ENCODE measurements at places on chromosomes 3 and 15.
A peak's percentile ranks its signal among the peaks of the same experiment; 100 is the strongest.

- DNase-seq: no peak
Measured at GRCh38 chr15:73028031-73028430, 24.2 kb upstream of the NEO1 start.

- DNase-seq: no peak
Measured at GRCh38 chr3:168093229-168093628, 2.5 kb downstream of the GOLIM4 start.

DNA sequence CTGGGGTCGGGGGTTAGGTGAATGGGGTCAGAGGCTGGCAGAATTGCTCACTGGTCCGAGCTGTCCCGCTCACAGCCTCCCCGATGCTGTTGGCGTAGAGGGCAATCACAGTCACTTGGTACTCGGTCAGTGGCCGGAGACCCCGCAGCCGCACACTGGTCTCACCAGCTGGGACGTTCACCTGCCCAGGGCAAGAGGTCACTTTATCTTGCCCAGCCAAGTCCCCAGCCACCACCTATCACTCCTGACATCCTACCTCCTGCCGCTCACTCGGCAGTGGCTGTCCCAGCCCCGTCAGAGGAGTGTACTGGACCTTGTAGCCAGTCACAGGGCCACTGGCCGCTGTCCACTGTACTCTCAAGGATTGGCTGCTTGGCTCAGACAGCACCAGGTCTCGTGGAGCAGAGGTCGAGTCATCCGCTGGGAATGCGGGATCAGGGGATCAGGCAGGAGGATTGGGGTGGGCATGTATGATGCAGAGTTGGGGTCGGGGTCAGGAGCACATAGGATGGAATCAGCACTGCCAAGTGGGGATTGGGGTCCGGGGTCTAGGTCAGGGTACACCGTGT, 2.5 kb downstream of the COL7A1 start:
- no peak for DNase-seq

- DNase-seq: no peak
Measured at GRCh38 chr15:73515527-73515926, 72.6 kb downstream of the REC114 start.

DNA sequence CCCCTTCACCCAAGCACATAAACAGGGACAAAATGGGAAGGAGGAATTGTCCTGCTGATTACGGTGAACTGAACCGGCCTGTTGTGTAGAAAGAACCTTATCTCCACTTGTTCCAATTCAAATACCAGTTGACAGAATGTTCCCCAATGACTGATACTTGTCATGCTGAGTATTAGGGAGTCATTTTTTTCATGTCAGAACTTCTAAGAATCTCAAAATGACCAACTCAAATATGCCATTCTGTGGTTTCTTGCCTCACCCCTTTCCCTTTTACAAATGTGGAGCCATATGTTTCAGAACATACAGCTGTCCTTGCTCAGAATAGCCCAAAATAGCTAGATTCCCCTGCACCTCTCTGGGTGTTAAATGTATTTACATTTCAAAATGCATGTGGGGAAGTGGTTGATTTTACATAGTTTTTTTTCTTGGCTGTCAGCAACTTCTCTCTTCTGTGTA, 405.9 kb upstream of the TBL1XR1 start:
- DNase-seq: no peak

DNA sequence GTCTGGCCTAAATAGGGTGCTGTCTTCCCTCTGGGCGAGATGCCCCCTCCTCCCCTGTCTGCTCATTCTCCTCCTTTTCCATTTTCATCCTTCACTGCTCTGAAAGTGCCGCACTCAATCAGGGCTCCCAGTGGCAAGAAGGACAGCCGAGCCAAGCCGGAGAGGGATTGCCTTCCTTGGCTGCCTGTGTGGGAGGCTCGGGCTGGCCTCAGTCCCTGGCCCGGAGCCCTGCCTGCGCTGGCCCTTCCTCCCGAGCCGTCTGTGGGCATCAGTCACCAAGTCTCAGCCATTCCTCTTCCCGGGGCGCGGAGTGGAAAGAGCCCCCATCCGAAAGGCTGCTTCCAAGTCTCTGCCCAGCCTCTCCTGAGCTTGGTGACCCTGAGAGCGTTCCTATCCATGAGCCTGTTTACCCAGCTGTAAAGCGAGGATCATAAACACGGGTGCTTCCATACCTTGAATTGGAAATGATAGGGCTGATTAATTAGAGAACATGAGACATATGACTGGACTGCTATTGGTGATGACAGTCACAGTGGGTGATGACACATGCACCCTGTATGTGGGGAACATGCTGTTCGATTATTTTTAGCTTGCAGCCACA, 59.1 kb upstream of the TLE3 start:
- DNase-seq: no peak

GRCh38 chr15:31300208-31300661, 26.4 kb upstream of the KLF13 start:
- no peak for DNase-seq

DNA sequence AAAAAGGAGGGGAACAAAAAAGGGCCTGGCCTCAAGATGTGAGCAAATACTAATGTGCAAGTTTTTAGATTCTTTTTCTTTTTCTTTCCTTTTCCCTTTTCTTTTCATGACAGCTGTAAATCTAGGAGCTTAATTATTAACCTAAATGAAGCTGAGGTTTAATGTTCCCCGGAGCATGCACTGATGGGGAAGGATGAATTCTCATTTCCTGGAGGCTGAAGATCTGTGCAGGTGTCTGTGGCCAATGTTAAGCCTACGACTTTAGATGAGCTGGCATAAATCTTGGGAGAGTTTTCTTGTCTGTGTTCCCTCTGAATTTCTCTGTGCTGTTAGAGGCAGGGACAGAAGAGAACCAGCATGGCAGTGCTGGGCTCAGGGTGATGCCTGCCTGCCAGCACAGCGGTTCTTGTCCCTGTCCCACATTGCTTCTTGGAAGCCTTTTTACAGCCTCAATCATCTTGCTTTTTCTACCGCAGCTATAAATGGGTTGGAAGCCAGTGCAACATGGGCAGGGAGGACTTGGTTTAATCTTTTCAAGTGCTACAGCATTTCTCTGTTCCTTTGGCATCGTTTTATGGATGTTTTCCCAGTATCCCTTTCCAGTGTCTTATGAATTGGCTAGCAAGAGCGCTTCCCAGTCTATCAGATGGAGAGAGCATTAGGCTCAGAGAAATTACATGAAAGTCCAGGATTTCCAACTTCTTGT, 119.1 kb downstream of the ATG7 start:
- no peak for DNase-seq

- DNase-seq: no peak
Measured at GRCh38 chr3:130488288-130488687, 28.7 kb upstream of the COL6A6 start.

DNA sequence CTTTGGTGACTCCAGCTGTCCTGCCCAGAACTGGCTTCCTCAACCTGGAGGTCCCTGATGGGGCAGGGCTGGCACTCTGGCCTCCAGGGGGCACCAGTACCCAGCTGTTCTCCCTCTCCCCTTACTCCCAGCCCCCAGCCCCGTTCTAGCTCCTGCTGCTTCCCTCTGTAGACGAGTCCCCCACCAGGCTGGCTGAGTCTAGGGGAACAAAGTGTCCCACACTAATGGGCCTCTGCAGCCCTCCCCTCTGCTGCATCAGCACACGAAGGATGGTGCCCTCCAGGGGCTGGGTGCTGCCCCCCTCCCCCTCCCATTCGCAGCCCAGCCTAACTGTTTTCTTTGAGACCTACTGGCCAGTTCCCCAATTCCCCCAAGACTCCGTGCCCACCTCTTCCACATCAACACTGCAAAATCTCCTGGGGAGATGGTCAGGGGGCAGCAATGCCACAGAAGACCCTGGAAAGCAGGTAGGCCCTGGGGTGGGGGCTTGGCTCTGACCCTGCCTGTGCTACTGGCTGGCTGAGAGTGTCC, 4.2 kb downstream of the RHCG start:
- DNase-seq: peak; percentile 10

DNA sequence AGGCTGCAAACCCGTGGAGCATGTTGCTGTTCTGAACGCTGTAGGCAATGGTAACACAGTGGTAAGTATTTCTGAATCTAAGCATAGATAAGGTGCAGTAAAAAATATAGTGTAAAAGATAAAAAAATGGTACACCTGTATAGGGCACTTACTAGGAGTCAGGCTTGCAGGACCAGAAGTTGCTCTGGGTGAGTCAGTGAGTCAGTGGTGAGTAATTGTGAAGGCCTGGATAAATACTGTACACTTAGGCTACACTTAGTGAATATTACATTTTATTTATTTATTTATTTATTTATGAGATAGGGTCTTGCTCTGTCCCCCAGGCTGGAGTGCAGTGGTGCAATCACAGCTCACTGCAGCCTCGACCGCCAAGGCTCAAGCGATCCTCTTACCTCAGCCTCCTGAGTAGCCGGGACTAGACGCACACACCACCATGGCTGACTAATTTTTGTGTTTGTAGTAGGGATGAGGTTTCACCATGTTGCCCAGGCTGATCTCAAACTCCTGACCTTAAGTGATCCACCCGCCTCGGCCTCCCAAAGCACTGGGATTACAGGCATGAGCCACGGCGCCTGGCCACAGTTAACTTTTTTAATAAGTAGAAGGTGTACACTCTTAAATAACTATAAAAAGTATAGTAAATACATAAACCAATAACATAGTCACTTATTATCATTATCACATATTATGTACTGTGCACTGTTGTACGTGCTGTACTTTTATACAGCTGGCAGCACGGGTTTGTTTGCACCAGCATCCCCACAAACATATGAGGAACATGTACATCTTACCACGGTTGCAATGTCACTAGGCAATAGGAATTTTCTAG, 155.1 kb downstream of the IGF1R start:
- DNase-seq: no peak

- no peak for DNase-seq
Measured at GRCh38 chr3:32398531-32398930, 6.9 kb downstream of the CMTM7 start.

GRCh38 chr3:80492162-80492561, 724.4 kb upstream of the ROBO1 start:
- no peak for DNase-seq

GRCh38 chr3:50534681-50535330, 31.4 kb upstream of the CACNA2D2 start:
- no peak for DNase-seq

GRCh38 chr3:55683666-55684270, 196.7 kb upstream of the WNT5A start:
- no peak for DNase-seq

GRCh38 chr15:85097250-85097649, 115.6 kb downstream of the PDE8A start:
- DNase-seq: no peak

GRCh38 chr3:169448501-169448900, 215.0 kb downstream of the MECOM start:
- DNase-seq: no peak

- no peak for DNase-seq
Measured at GRCh38 chr3:10757021-10757820, 58.8 kb upstream of the SLC6A11 start.

DNA sequence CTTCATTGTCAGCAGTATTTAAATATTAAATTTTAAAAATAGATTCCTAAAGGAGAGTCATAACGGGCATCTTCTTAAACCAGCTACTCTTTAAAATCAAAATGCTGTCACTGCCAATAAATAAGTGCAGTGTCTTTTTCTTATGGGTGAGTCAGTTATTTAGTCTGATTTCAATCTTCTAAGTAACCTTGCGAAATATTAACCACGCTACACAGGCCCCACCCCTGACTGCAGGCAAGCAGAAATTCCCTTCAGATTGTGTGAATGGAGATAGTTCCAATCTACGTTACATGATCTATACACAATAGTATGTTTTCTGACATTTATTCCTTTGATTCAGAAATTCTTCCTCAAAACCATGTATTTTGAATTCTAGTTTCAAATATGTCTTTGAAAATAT, 141.5 kb downstream of the GADL1 start:
- DNase-seq: no peak

GRCh38 chr3:178181088-178181487, 355.1 kb upstream of the KCNMB2 start:
- DNase-seq: no peak

DNA sequence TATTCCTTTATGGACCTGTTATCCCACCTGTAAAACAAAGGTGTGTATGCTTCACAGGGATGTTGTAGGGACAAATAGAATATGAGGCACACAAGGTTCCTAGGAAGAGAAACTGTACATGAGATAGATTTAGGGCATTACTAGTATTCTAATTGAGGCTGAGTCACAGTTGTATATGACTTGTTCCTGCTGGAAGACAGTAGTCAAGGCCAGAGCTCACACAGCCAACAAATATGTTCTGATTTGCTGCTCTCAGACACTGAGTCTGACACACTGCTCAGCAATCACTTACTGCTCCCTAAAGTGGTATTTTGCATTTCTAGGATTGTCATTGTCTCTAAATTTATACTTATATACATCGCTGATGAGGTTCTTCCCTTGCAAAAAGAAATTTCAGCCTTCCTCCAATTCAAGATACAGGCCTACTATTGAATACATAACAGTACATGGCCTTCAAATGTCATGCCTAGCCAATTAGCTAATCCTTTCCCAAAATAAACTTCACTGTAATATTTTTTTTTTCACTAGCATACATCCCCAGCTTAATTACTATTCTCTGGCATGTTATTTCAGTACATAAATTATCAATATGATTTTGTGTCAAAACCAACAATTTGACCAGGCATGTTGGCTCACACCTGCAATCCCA, 69.8 kb downstream of the TIGIT start:
- no peak for DNase-seq

GRCh38 chr3:45332493-45332892, 55.9 kb upstream of the LARS2 start:
- no peak for DNase-seq

DNA sequence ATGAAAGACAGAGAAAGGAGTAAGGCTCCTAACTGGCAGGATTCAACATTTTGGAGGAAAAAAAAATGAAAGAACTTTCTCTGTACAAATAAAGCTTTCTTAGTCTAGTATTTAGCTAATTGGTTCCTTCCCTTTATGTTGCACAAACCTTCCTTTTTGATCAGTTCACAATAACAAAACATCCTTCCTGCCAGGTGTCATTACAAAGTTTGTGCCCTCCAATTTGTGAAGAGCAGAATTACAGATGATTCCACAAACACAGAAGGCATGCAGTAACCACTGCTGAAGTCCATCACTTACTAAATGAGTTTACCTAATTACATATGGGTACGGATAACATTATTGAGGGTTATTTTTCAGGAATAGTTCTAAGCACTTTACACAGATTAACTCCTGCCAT, 179.9 kb downstream of the FMN1 start:
- DNase-seq: no peak

- no peak for DNase-seq
Measured at GRCh38 chr3:79019137-79019923, 748.5 kb downstream of the ROBO1 start.

GRCh38 chr3:178139116-178139515, 397.1 kb upstream of the KCNMB2 start:
- no peak for DNase-seq

- DNase-seq: no peak
Measured at GRCh38 chr3:102031834-102032233, 182.5 kb downstream of the NFKBIZ start.
